Left renal pelvis (tissue), 4 donors: ENCODE measurements at places on chromosomes 1 and 21.

DNA sequence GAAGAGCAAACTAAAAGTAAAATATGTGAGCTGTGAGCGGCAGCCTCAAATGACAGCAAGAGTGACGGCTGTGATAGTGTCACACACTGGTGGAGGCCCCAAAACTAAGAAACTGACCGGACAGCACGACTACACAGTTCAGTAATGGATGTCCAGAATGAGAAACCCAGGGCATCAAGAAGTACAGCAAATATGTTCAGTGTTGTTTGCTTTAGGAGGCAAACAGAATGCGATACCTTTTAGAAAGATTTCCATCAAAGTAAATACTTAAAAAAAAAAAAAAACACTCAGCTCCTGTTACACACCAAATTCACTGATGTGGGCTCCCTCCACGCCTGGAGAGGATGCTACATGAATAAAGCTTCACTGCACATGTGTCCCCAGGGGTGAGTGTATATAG lies 1.1 kb upstream of the PKP1 start:
- DNase-seq = no peak

DNA sequence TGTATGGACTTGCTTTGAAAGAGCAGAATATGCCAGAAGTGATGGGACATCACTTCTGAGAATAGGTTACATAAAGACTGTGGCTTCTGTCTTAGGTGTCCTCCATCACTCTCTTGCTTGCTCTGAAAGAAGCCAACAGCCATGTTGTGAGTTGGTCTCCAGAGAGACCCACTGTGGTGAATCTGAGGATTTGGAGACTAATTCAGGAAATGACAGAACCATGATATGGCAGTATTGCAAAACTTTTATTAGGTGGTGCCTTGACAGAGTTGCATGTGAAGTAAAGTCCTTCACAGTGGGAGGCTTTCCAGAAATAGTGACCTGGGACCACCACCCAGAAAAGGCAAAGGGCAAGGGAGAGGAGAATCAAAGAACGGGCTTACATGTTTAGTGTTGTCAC lies 628.6 kb downstream of the KCNT2 start:
- DNase-seq = no peak

DNA sequence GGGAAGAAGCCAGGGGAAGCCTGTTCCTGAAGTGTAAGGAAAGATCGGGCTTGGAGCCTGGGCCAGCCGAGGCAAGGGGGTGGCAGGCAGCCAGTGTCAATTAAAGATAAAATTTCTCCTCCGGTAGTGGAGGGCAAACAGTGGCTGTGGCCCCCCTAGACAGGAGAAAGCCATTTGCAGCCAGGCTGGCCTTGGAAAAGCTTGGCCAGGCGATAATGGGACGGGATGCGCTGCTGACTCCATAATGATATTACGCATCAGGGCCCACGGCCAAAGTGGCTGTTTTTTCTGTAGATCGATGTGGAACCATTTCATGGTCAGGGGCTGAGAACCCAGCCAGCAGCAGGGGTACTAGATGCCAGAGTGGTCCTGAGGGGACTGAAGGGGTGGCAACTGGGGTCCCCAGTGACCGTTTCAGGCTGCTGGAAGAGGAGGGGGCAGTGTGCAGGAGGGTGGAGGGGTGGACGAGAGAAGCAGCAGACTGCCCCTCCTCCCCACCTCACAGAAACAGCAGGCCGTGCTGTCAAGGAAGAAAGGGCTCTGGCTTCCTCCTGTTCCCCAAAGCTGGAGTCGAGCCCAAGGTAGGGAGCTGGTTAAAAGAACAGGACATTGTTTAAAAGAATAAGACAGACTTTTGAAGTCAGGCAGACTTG lies 25.2 kb downstream of the KCNC4 start:
- DNase-seq = no peak

GRCh38 chr1:234965111-234965510 lies 163.5 kb downstream of the TOMM20 start:
- no peak for DNase-seq

- no peak for DNase-seq
These were observed 20.8 kb downstream of the SCYL3 start for GRCh38 chr1:169872906-169873305.

GRCh38 chr1:8677782-8678181 lies 139.7 kb downstream of the RERE start:
- no peak for DNase-seq
